ENCODE measurements at places on chromosomes 12 and 14.

DNA sequence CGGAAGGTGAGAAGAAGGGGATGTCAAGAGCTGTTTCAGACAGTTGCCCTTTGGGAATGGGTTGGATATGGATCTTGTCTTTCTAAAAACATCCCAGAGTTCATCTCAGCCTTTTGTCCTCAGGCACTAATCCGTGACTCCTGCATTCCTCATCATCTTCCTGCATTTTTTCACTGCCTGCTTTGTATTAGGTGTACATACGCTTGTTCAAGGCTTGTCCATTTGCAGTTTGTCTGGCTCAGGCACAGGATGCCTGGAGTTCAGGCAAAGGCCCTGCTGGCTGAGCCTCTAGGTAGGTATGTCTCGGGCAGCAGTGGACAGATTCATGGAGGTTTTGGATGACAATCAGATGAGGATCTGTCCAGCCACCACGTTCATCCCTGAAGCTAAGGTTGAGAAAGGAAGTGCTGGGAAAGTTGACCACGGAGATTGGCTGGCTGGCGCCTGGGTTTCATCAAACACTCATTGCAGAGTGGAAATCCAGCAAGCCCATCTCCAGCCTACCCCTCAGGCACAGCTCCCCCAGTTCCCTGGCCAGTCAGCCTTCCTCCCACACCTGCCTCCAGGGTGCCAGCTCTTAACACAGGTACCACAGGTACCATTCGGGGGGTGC lies 12.4 kb upstream of the TMEM106C start:
- DNase-seq, result no peak

- no peak for DNase-seq
These were observed 155.5 kb downstream of the SYT1 start for GRCh38 chr12:79020106-79020505.

- DNase-seq, result no peak
These were observed 75.0 kb upstream of the HIF1A start for GRCh38 chr14:61620130-61620946.

DNA sequence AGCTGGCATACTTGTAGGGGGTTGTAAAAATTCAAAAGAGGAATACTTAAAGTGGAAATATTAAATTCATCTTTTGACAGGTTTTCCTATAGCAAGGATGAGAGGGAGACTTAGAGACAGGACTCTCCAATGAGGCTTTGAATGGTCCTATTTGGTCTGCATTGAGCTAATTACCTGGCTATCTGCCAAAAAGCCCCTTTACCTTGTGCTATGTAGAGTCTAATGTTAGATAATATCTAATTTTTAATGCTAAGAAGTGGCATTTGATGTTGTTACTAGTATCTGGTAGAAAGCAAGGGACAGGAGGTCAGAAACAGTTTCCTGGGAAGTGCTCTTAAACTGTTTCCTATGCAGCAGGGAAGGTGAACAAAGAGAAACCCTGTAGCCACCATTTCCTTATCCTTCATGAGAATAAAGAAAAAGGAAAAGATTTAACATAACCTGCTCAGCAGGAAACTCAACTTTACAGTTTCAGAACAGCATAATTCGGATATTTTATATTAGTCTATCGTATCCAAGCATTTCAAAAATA lies 550.0 kb downstream of the SOX5 start:
- DNase-seq, result no peak

GRCh38 chr12:83477696-83478095 lies 791.0 kb downstream of the TMTC2 start:
- no peak for DNase-seq

DNA sequence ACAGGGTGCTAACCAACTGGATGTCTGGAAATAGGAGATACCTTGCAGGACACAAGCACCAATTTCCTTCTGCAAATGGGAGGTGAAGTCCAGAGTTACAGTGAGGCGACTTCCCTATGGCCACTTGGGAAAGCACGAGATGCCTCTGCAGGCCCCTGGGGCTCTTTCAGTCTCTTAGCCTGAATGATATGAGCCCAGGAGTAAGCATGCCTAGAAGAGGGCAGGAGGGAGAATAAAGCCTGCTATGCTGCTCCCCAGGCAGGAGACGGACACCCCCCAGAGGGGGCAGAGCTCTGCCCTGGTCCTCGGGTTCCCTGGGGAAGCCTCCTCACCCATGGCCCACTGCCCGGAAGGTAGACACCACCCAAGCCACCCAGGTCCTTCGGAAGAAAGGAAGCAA lies 105.1 kb downstream of the GCH1 start:
- no peak for DNase-seq

GRCh38 chr14:78612666-78613065 lies 442.5 kb downstream of the NRXN3 start:
- no peak for DNase-seq

DNA sequence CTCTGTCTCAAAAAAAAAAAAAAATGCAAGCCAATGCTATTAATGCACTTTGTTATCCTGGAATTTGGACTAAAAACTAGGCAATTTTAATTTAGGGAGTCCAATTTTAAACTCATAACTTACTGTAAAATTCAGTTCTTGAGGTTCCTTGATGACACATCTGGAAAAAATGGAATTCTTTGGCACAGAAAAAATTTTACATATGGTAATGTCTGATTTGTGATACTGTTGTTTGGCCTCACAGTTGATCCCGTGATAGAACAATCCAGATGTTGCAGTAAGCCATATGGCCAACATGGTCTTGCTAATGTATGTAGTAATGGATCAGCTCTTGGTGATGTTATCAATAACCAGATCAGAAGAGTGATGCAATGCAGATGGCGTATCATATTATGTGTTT lies 1089.8 kb downstream of the FLRT2 start:
- no peak for DNase-seq

DNA sequence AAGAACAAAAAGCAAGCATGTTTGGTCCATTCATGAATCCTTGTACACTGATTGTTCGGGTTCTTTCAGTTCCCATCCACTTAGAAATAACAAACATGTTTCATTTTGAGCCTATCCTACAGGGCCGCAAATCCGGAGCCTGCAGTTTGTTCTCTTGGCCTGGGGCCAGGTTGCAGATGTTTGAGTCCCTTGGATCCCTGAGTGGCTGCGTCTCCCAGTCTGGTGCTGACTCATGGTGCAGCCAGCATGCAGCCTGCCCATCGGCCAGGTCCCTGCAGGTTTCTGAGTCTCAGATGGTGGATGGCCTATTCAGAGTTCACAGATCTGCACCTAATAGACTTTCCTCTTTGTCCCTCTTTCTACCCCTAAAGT lies 1.9 kb upstream of the DYNC1H1 start:
- DNase-seq, result no peak

GRCh38 chr14:77302926-77303325 lies 17.8 kb downstream of the POMT2 start:
- no peak for DNase-seq

- DNase-seq, result no peak
These were observed 67.2 kb downstream of the KSR2 start for GRCh38 chr12:117901631-117902030.

GRCh38 chr12:23669691-23670090 lies 279.8 kb downstream of the SOX5 start:
- DNase-seq, result no peak

- DNase-seq, result no peak
These were observed 67.2 kb downstream of the TESC start for GRCh38 chr12:117031843-117032592.

Data from iPS-NIHi11 (cell line).